ENCODE measurements at places on chromosomes 12 and 14. TPM values are rescaled to one million over a fixed set of nuclear protein-coding genes. Genes with fewer than 3 reads are reported as not detected.
A peak's percentile ranks its signal among the peaks of the same experiment; 100 is the strongest.

DNA sequence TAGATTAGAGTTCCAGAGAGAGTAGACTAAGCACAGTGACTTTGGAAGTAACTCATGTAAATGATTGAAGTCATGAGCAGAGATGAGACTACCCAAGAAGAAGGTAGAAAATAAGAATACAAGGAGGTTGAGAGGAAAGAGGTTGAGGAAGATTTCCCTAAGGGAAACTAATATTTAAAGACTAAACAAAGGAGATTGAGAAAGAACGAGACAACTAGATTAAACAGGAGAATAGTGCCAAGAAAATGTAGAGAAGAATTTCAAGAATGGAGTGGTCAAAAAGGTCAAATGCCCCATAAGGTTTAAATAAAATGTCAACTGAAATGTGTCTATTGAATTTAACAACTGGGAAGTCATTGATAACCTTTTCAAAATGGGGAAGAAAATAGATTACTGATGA is 59.0 kb downstream of the RPS29 start:
- H3K27ac ChIP-seq: no peak overlapping the region
- H3K4me3 ChIP-seq: no peak overlapping the region
- no peaks in the 10 kb centered on the region for H3K27me3 ChIP-seq
- DNase-seq: no peak

- H3K4me3 ChIP-seq: no peak overlapping the region
- H3K4me1 ChIP-seq: no peaks in the 10 kb centered on the region
- no peaks in the 10 kb centered on the region for H3K27me3 ChIP-seq
- H3K27ac ChIP-seq: no peak overlapping the region
- no peak for DNase-seq
- H3K36me3 ChIP-seq: no peaks in the 10 kb centered on the region
Measured at GRCh38 chr12:10243818-10244520, 31.3 kb downstream of the GABARAPL1 start.

GRCh38 chr12:39586816-39587215 is 32.8 kb downstream of the ABCD2 start:
- no peak overlapping the region for H3K4me3 ChIP-seq
- no peaks in the 10 kb centered on the region for H3K27me3 ChIP-seq
- no peaks in the 10 kb centered on the region for H3K36me3 ChIP-seq

NFATC4 gene
- total RNA-seq: 24.0 TPM

- H3K27ac ChIP-seq: peak overlapping the region; percentile 47
- peaks cover 4% of the 10 kb centered on the region for H3K27me3 ChIP-seq
- H3K4me3 ChIP-seq: peak overlapping the region; percentile 60
- DNase-seq: peak; percentile 38
- H3K36me3 ChIP-seq: no peaks in the 10 kb centered on the region
Measured at GRCh38 chr12:460261-461230, 807 bp downstream of the B4GALNT3 start.

HHIPL1 gene
- 0.93 TPM for total RNA-seq

- H3K4me3 ChIP-seq: no peak overlapping the region
- H3K36me3 ChIP-seq: no peaks in the 10 kb centered on the region
- H3K27me3 ChIP-seq: no peaks in the 10 kb centered on the region
- H3K27ac ChIP-seq: no peak overlapping the region
Measured at GRCh38 chr12:93061473-93062419, 132.7 kb upstream of the EEA1 start.

GRCh38 chr14:89293314-89293916 is 123.6 kb downstream of the FOXN3 start:
- H3K36me3 ChIP-seq: no peaks in the 10 kb centered on the region
- H3K4me1 ChIP-seq: no peaks in the 10 kb centered on the region
- H3K27ac ChIP-seq: no peak overlapping the region
- no peak for DNase-seq

DNA sequence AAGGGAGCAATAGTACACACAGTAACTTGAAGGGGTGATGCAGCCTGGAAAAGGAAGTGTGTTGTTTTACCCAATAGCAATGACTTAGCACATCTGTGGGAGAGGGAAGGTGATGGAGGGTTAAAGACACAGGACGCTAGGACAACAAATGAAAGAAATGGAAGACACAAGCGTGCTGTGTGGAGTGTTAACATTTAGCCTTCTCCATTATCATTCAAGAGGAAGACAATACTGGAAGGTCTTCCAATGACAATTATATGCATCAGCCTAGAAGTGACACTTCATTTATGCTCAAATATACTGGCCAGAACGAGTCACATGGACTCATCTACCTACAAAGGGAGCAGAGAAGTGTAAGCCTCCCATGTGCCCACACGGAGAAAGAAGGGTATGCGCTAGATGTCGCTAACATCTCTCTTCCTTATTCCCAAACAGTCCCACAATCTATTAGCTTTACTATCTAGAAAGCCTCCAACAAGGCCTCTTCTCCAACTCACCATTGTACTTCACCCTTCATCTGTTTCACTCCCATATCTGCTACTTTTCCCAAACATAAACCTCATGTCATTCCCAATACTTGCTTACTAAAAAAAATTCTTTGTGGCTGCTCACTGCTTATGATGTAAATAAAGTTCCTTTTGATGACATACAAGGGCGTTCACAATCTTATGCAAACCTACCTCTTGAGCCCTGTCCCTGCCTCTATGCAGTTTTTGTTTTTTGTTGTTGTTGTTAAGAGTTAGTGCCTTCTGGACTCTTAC is 20.3 kb downstream of the PPM1H start:
- H3K27ac ChIP-seq: no peak overlapping the region
- H3K27me3 ChIP-seq: no peaks in the 10 kb centered on the region
- H3K36me3 ChIP-seq: no peaks in the 10 kb centered on the region
- H3K4me1 ChIP-seq: no peaks in the 10 kb centered on the region

GLIPR1L1 gene
- total RNA-seq: not detected

DNA sequence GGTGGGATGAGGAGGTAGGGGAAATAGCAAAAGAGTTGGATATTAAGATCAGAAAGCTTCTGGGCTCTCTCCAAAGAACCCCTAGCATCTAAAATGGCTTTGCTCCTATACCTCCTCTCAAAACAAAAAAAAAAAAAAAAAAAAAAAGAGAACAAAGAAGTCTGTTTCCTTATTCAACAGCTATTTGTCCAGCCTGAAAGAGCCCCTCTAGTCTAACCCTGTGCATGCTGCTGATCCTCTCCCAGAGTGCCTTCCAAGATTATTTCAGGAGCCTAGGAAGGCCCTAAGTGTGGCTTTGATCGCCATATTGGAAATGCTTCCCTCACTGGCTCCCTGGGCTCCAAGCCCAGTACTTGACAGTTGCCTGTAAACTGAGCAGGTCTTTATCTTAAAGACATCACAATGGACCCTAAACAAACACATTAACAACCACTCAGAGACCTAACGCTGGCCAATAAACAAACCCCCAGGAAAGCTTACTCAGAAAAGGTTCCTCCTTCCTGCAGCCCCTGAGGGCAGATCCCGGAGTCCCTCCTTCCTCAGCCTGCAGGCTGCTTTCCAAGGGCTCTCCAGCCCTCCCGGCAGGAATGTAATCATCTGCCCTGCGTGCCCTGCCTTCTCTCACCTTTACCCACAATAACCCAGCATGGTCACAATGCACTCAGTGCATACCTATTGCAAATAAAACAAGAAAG is 17.4 kb upstream of the COL2A1 start:
- no peaks in the 10 kb centered on the region for H3K27me3 ChIP-seq
- H3K36me3 ChIP-seq: no peaks in the 10 kb centered on the region
- H3K4me1 ChIP-seq: no peaks in the 10 kb centered on the region
- H3K27ac ChIP-seq: no peak overlapping the region
- no peak overlapping the region for H3K4me3 ChIP-seq

- H3K4me3 ChIP-seq: no peak overlapping the region
- no peaks in the 10 kb centered on the region for H3K36me3 ChIP-seq
- no peaks in the 10 kb centered on the region for H3K27me3 ChIP-seq
Measured at GRCh38 chr14:70013271-70013873, 134.2 kb downstream of the SMOC1 start.

- no peaks in the 10 kb centered on the region for H3K4me1 ChIP-seq
- H3K27me3 ChIP-seq: peaks cover 19% of the 10 kb centered on the region
- H3K36me3 ChIP-seq: no peaks in the 10 kb centered on the region
- H3K27ac ChIP-seq: no peak overlapping the region
- DNase-seq: no peak
- H3K4me3 ChIP-seq: no peak overlapping the region
Measured at GRCh38 chr12:29781705-29782266, 2.0 kb downstream of the TMTC1 start.

SIRT4 gene
- total RNA-seq: 1.6 TPM

GRCh38 chr14:50350975-50351374 is 38.9 kb downstream of the DMAC2L start:
- no peaks in the 10 kb centered on the region for H3K27me3 ChIP-seq
- no peak for DNase-seq
- no peak overlapping the region for H3K27ac ChIP-seq
- no peaks in the 10 kb centered on the region for H3K36me3 ChIP-seq

GRCh38 chr14:24332268-24332993 is 2.4 kb downstream of the ADCY4 start:
- H3K27me3 ChIP-seq: peaks cover 10% of the 10 kb centered on the region
- peak; percentile 88 for DNase-seq
- peaks cover 15% of the 10 kb centered on the region for H3K4me1 ChIP-seq

DNA sequence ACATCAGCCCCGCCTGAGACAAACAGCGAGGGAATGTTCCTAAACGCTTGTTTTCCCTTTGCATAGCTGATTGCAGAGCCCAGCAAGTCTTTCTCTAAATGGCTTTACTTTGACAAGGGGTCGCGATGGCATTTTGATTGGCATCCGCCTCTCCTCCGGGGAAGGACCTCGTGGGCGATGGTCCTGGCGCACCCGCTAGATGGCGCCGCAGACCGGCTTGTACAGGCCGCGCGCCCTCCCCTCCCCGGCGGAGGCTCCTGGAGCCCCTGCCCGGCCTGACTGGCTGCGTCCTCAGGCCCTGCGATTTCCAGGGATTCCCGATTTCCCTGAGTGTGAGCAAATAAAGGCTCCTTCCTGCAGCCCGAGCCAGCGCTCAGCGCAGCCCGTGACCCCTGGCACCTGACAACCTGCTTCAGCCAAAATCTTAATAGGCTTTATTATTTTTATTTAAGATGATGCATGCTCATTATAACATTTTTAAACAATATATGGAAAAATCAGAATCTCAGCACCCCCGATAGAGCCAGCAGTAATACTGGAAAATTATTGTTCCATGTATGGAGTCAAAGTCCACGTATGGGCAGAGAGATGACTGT is 468.3 kb downstream of the AACS start:
- H3K4me3 ChIP-seq: no peak overlapping the region
- H3K4me1 ChIP-seq: no peaks in the 10 kb centered on the region
- no peak overlapping the region for H3K27ac ChIP-seq
- peak; percentile 25 for DNase-seq
- no peaks in the 10 kb centered on the region for H3K36me3 ChIP-seq
- no peaks in the 10 kb centered on the region for H3K27me3 ChIP-seq

DNA sequence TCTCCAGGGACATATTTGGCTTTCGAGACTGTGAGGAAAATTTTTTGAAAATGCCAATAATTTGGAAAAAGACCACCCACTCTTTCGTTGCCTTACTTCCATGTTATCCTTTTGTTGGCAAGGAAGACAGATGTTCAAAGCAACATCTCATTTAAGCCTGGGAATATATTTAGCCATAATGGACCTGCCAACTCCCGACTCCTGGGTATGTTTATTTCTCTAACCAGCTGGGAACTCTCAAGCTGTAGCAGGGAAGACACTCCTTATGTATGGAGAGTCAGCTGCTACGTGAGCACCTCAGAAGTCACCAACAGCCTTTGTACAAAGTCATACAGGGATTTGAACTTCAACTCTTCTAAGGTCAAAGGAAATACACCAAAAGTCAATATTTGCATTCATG is 96.5 kb upstream of the DAAM1 start:
- no peak for DNase-seq
- no peaks in the 10 kb centered on the region for H3K36me3 ChIP-seq
- no peak overlapping the region for H3K27ac ChIP-seq
- H3K27me3 ChIP-seq: no peaks in the 10 kb centered on the region
- no peak overlapping the region for H3K4me3 ChIP-seq

GRCh38 chr12:51777457-51777856 is 71.1 kb downstream of the FIGNL2 start:
- no peak overlapping the region for H3K27ac ChIP-seq
- DNase-seq: no peak
- H3K4me3 ChIP-seq: no peak overlapping the region

- H3K36me3 ChIP-seq: no peaks in the 10 kb centered on the region
- no peaks in the 10 kb centered on the region for H3K27me3 ChIP-seq
- H3K4me1 ChIP-seq: peaks cover 3% of the 10 kb centered on the region
- H3K4me3 ChIP-seq: peak overlapping the region; percentile 96
- peak overlapping the region; percentile 99 for H3K27ac ChIP-seq
- DNase-seq: no peak
Measured at GRCh38 chr12:6342140-6342889, 439 bp upstream of the TNFRSF1A start.

C12orf50 gene
- total RNA-seq: not detected

KRT85 gene
- total RNA-seq: not detected

DNA sequence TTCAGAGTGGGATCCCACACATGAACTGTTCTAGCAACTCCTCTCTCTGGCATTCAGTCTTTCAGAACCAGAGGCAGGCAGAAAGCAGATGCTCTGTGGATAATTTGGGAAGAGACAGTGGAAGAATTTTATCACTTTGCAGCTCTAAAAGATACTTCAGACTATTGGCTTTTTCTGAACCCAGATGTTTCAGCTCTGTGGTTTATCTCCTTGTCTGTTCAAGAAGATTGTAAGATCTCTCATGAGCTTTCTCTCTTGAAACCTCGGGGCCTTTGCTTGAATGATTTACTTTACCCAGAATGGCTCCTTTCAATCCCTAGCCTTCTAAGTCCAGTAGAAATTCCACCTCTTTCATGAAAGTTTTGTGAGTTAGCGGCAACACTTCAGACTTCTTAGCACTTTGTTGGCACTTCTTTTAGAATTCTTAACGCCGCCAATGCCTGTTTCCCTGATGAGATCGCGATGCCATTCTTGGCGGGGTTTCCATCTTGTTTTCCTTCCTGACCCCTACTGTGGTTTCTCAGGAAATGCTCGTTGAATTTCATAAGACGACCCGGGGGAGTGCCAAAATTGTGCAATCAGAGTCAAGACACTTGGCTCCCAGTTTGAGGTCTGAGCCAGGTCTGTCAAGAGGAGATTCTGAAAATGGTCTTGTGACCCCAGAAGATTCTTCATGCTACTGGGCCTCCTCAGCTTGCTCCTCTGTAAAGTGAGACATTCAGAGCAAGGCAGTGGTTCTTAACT is 107.0 kb upstream of the PRICKLE1 start:
- no peak overlapping the region for H3K4me3 ChIP-seq
- H3K36me3 ChIP-seq: no peaks in the 10 kb centered on the region
- DNase-seq: peak; percentile 63

DNA sequence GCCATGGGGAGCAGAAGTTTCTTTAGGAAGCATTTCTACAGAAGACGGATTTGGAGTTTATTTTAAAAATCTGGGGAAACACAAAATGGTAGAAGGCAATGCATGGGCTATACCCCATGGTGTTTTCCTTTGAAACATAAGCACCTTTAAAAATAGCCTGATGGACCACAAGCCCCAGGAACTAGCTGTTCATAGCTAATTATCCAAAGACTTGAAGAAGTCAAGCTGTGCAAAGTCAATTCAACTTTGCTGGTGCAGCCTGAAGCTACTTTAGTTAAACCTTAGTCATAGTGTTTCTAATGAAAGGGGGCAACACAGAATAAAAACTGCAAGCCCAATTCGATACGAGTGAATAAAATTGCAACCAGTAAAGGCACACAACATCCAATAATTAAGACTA is 732.5 kb downstream of the GALC start:
- H3K4me1 ChIP-seq: no peaks in the 10 kb centered on the region
- H3K4me3 ChIP-seq: no peak overlapping the region
- no peak for DNase-seq

SOX5 gene
- total RNA-seq: 1.1 TPM

Measured in colonic mucosa (tissue), 4 donors.